Gastroesophageal sphincter (tissue), 4 donors: ENCODE measurements at places on chromosomes 1 and 21. TPM values are rescaled to one million over a fixed set of nuclear protein-coding genes. Genes with fewer than 3 reads are reported as not detected.

C1orf87 gene
- not detected for total RNA-seq

- ATAC-seq: no peak
Measured at GRCh38 chr21:32889596-32889995, 118.0 kb upstream of the PAXBP1 start.

LHX8 gene
- not detected for total RNA-seq

MX2 gene
- total RNA-seq: 7.3 TPM

DNA sequence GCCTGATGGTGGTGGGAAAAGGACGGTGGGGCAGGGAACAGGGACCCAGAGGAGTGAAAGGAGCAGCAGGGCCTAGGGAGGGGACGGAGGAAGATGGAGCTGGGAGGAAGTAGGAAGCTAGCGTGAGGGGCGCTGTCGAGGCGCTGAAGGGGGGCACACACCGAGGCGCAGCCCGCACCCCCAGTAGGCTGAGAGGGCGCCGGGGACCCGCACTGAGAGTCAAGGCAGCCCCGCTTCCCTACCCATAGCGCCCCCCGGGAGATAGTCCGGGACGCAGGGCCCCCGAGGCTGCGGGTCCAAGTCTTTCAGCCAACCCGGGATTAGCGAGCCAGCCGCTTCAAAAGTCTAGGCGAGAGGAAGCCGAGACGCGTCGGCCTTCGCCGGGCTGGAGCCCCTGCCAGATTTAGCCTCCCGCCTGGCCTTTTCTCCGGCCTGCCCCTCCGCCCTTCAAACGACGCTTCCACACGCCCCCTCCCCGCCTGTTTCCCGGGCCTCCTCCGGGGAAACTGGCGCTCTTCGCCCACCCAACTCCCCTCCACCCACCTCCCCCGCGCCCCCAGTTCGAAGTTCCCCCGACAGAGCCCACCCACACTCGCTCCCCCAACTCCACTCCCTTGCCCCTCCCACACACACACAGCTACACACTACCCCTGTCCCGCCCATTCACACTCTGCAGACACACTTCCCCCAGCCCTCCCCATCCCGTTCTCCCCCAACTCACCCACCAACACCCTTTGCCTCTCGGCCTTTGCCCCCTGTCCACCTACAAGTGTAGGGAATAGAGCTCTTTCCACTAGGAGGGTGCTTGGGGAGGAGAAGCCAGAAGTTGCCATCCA is 7.8 kb upstream of the PROX1 start:
- ATAC-seq: no peak

DNA sequence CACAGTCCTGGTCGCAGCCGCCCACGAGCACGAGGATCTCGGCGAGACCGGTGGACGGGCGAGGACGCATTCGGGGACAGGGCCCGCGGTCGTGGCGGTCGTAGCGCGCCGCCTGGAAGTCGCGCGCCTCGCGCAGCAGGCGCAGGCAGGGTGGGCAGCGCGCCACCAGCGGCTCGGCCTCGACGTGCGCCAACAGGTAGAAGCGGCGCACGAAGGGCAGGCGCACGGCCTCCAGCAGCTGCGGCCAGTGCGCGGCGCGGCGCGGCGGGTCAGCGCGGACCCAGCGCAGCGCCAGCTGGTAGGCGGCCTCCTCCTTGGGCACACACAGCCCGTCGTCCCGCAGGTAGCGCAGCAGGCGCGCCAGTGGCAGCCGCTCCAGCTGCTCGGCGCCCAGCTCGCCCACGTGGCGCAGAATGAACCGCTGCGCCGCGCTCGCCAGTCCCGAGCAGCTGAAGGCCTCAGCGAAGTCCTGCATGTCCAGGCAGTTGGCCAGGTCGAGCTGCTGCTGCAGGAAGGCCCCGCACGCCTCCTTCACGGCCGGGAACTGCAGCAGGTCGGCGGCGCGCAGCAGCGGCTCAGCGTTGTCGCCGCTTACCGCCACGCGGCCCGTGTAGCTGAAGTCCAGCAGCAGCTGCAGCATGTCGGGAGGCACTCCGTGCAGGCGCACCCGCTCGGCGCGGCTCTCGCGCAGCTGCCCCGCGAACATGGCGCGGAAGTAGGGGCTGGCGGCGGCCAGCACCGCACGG is 573 bp downstream of the KLHL21 start:
- ATAC-seq: peak; percentile 5

- ATAC-seq: no peak
Measured at GRCh38 chr1:59345221-59345620, 48.3 kb downstream of the FGGY start.

JUN gene
- total RNA-seq: 102 TPM

PRELP gene
- total RNA-seq: 67.4 TPM

SUSD4 gene
- total RNA-seq: 5.3 TPM

DNA sequence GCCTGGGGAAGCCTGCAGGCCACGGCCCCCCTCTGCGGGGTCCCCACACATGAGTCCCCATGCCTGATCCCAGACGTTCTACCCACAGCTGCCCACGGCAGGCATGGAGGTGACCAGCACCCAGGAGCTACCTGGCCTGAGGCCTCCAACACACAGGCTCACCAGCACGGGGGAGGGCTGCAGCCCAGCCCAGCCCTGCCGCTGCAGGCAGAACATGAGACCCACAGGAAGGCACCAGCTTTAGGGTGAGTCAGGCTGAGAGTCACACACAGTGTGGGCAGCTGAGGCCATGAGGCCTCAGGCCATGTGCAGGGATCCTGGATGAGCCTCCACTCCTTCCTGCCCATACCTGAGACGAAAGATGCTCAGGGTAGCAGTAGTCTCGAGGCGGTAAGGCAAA is 121.1 kb downstream of the PSMG1 start:
- ATAC-seq: no peak

ACOT11 gene
- total RNA-seq: 4.4 TPM

- no peak for ATAC-seq
Measured at GRCh38 chr1:234001817-234002216, 97.3 kb downstream of the SLC35F3 start.

RHD gene
- not detected for total RNA-seq

DNA sequence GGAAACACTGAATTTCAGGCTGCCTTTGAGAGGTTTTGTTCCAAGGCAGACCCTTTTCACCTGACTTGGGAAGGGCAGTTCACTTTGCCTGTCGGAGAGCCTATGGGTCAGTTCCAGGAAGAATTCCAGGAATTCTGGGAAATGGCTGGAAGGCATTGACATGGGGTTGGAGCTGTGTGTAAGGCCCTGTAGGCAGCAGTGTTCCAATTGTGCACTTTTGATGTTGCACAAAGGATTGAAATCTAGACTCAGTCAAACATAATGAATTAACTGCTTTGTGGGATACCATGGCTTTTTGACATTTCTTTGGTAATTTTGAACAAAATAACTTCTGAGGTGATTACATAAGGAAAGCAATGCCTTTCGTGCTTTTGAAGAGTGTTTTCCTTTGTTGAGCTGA is 184.6 kb downstream of the SDCCAG8 start:
- ATAC-seq: no peak

DNA sequence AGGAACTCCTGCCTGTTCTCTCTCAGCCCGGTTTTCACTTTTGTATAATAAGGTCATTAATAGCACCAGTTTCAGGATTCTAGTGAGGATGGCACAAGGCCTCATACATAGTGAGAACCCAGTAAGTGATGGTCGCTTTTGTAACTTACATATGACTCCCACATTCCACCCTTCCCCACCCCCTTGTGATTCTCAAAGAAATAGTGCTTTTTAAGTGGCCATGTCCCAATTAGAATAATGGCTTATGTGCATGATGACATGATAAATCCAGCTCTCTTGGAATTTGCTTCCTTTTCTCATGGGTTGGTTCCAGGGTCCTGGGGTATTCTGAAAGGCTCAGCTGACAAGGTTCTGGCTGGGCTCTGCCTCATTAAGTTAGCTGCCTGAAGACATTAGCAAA is 189.9 kb downstream of the URB2 start:
- no peak for ATAC-seq

GRCh38 chr21:45309987-45310381 is 22.3 kb upstream of the POFUT2 start:
- no peak for ATAC-seq

- no peak for ATAC-seq
Measured at GRCh38 chr1:4971666-4972065, 317.3 kb downstream of the AJAP1 start.

LGR6 gene
- total RNA-seq: 0.12 TPM

CD247 gene
- 0.31 TPM for total RNA-seq

DNA sequence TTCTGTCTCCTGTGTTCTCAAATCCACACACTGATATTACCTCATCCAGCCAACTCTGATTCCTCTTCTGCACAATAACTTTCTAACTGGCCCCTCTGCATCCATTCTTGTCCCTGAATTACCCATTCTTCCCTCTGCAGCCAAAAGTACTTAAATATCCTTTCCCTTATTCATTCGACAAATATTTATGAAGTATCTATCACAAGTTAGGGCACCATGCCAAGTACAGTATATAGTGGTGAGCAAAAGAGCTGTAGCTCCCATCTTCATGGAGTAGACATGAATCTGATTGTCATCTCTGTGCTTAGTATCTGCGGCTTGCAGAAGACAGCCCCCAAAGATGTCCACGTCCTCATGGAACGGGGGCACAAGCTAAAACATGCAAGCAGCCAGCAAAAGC is 316.8 kb downstream of the SETD4 start:
- ATAC-seq: no peak

HAO2 gene
- total RNA-seq: not detected

- ATAC-seq: no peak
Measured at GRCh38 chr1:227540170-227541098, 22.9 kb upstream of the ZNF678 start.

DNA sequence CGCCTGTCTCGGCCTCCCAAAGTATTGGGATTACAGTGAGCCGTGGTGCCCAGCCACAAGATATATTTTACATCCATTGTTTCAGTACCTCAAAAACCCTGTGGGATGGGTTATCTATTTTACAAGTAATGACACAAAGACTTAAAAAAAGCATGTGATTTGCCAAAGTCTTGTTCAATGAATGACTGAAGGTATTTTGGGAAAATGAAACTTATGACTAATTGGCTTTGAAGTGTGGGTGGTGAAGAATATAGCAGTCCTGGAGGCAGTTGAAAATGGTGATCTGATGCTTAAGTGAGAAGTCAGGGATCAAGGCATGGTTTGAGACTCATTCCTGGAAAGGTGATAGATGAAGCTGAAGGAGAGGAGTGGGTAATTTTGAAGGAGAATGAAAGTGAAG is 3.0 kb downstream of the SWT1 start:
- ATAC-seq: no peak

DNA sequence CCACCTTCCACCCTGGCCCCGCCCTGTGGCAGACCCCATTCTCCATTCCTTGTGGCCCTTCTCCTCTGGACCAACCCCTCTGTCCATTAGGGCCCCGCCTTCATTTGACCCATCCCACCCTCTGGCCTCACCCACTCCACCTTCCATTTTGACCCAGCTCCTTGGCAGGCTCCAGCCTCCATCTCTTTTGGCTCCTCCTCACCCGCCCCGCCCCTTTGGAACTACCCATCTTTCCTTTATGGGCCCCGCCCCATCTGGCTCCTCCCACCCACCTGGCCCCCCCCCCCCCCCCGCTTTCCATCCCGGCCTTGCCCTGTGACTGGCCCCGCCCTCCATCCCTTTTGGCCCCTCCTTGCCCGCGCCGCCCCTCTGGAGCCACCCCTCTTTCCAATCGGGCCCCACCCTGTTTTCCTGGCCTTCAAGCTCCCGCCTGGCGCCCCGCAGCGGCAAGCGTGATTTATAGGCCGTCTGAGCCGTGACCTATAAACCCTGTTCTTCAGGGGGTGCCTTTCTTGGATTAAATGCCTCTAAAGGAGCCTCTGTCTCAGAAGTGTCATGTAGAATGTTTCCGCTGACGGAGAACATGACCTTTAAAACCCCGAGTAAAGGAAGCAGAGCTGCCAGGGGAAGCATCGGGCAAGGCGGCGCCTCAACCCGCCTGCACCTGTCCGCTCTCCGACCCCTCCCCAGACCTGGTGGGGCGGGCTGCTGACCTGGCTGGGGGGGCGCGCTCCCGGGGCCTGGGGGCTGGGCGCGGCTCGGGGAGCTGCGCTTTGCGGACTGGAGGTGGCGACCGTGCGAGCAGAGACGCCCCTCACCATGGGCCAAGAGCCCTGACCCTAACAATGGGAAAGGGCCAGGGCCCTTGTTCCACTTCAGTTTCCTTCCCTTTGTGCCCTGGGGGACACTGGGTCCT is 178.0 kb downstream of the CAMTA1 start:
- ATAC-seq: peak; percentile 41

LIN28A gene
- total RNA-seq: not detected

LAMC2 gene
- total RNA-seq: 10.2 TPM

DNA sequence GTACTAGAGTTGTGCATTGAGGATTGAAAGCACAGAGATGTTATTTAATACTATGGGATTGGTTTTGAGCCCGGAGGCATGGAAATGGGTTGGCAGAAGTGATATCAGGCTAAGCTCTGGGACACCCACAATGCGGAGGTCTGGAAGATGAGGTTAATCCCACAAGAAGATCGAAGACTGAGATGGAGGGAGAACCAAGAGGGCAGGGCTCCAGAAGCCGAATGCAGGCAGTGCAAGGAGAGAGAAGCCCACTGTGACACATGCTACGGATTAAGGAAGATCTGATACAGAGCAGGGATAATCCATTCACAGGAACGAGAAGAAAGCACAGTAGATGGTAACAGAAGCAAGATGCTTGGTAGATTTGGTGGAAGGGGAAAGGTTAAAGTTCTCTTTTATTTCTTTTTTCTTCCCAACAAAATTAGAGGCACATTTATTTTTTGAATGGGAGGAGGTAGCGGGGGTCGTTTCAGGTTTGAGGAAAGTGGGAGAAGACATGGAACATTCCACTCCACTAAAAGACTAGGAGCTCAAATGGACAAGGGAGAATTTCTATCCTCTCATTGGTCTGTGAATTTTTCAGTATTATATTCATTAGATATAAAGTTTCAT is 113.2 kb downstream of the NCAM2 start:
- no peak for ATAC-seq

LENEP gene
- total RNA-seq: not detected

DNA sequence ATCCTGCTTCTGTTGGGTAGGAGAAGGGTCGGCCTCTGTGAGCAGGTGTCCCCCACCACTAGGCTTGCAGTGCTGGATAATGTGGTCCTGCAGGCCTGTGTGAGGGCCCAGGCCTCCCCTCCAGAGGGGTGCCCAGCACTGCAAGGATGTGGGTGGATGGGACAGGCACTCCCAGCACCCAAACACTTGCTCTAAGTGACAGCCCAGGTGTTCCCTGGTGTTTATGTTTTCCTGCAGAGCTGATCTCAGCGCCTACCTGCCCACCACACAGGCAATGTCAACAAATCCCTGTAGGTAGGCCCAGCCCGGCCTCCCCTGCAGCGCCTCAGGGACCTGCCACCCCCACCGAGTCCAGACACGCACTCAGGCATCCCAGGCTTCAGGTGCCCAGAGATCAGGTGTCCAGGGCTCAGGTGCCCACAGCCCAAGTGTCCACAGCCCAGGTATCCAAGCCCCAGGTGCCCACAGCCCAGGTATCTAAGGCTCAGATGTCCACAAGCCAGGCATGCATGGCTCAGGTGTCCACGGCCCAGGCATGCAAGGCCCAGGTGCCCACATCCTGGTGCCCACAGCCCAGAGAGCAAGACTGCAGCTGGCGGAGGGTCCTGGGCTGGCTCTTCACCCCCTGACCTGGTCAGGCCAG is 59.2 kb downstream of the WNT9A start:
- ATAC-seq: no peak

DNA sequence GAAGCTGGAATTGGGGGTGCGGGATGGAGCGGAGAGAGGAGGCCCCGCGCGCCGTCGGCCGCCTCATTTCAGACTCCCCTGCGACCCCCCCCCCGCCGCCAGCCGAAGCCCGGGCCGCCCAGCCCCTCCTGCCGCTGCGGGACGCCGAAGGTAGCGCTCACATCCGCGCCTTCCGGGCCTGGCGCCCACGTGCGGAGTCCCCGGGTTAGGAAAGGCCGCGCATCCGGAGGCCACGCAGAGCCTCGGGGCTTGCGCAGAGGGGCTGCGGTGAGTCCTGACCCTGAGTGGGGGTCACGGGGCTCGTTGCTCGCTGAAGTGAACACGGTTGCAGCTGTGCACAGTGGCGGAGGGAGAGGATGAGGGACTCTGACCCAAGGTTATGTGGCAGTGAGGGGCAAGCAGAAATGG is 552 bp upstream of the ZNF496 start:
- ATAC-seq: peak; percentile 60
